ENCODE measurements at places on chromosomes 2 and 18.

DNA sequence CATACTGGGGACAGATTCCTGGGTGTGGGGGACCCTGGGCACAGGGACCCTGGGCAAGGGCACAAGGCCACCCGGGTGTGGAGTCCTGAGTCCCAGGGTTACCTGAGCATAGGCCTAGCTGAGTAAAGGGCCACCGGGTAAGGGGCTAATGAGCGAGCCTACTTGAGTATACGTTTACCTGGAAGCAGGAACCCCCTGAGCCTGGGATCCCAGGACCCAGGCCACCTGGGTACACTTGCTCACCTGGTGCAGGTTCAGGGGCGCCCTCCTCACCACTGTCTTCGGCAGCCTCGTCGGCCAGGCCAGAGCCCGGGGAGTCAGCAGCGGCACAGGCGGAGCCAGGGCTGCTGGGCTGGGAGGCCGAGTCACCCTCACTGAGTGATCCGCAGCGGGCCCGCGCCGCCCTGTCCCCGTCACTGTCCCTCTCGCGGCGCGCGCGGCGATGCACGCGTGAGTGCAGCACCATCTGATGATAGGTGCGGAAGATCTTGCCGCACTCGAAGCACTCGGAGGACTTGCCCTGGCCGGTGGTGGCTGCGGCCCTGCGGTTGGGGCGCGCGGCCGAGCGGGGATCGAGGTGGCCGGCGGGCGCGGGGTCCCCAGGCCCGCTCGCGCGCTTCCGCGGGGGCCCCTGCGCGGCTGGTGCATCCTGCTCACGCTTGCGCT lies 53.9 kb downstream of the ZNF516 start:
- DNase-seq = no peak

DNA sequence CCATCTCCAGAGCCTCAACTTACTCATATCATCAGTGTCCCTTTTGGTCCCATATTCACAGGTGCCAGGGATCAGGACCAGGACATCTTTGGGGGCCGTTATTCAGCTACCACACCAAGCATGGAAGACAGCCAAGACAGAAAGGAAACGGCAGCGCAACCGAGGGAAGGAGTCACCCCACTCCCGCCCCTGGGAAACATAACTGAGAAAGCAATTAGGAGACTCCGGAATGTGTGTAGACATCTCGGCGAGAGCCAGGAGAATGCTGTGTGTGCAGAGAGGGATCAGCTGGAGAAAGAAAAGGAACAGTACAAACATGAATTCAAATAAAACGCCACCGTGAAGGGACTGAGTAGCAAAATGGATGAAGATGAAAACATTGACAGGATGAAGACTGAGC lies 13.4 kb upstream of the BOK start:
- peak; percentile 75 for DNase-seq

- no peak for DNase-seq
Measured at GRCh38 chr2:134218414-134218813, 35.5 kb upstream of the MGAT5 start.

DNA sequence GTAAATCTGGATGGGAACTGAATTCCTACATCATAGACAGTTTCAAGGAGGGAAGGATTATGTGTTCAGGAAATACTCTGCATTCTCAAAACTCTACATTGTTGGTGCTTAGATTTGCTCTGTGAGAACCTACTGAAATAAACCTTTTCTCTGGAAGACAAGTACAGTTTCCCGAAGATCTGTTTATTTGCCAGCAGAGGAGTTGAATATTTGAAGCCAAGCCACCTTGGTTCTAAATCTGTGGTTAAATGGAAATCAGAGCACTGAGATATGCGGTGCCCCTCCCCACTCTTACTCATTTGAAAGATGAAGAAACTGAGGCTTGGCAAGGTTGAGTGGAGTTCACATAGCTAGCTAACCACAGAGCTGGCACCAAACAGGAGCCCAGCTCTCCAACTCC lies 146.3 kb upstream of the CTAGE1 start:
- no peak for DNase-seq

GRCh38 chr2:108614659-108615058 lies 80.4 kb downstream of the LIMS1 start:
- no peak for DNase-seq

DNA sequence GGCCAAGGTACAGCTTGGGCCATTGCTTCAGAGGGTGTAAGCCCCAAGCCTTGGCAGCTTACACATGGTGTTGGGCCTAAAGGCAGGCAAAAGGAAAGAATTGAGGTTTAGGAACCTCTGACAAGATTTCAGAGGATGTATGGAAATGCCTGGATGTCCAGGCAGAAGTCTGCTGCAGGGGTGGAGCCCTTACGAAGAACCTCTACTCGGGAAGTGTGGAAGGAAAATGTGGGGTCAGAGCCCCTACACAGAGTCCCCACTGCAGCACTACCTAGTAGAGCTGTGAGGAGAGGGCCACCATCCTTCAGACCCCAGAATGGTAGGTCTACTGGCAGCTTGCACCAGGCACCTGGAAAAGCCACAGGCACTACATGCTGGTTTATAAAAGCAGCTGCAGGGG lies 124.2 kb downstream of the RPIA start:
- DNase-seq = no peak

DNA sequence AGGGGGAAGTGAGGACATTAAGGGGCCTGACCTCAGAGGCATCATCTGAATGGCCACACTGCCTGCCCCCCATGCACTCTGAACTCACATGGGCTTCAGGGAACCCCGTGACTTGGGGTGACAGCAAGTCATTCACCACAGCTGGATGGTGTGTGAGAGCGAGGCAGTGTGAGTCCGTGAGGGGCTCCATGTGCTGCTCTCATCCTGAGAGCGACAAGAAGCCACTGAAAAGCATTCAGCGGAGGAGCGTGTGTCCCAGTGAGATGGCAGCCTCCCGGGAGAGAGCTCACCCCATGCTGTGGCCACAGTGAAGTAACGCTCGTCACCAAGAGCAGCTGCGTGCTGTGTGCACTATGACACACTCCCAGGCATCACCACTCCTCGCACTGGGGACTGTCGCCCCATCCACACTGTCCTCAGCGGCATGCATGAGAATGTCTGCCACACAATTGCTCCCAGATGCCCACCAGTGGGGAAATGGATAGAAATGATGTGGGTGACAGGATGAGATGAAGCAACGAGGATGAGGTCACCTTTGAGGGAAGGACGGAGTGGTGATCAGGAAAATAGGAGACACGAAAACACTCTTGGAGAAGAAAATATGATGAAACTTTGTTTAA lies 213.0 kb upstream of the RAB6C start:
- peak; percentile 1 for DNase-seq

DNA sequence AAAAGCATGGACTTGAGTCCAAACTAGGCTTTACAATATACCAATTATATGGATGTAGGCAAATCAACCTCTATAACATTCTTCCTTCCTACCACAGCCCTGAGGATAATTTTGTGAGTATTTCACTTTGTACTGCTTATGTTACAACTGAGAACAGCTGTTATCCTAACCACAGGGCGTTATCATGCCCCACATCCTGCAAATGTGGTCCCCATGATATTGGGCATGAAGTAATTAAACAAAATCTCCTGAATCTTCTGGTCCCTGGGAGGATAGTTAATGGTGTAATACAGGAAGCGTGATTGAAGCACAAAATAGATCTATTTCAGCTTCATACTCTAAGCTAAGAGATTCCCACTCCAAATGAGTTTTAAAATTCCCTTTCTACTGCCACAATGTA lies 223.6 kb downstream of the CDH20 start:
- no peak for DNase-seq

GRCh38 chr2:133266926-133267590 lies 301.2 kb downstream of the NCKAP5 start:
- no peak for DNase-seq

DNA sequence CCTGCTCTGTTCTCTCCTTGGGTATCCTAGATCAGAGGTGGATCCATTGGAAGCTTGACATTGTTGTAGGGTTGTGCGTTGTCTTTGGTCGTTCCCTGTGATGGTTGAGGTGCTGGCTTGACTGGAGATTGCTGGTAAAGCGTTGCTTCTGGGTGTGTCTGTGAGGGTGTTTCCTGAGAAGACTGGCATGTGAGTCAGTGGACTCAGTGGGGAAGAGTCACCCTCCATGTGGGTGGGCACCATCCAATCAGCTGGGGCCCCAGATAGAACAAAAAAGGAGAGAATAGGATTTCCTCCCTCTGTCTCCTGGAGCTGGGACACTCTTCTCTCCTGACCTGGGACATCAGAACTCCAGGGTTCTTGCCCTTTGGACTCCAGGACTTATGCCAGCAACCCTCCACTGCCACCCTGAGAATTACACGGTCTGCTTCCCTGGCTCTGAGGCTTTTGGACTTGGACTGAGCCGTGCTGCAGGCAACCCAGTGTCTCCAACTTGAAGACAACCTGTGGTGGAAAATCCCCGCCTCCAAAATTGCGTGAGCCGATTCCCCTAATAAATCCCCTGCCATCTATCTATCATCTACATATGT lies 14.8 kb upstream of the REEP1 start:
- DNase-seq = no peak

- DNase-seq = peak; percentile 68
Measured at GRCh38 chr18:61833387-61833786, 59.4 kb downstream of the RNF152 start.

DNA sequence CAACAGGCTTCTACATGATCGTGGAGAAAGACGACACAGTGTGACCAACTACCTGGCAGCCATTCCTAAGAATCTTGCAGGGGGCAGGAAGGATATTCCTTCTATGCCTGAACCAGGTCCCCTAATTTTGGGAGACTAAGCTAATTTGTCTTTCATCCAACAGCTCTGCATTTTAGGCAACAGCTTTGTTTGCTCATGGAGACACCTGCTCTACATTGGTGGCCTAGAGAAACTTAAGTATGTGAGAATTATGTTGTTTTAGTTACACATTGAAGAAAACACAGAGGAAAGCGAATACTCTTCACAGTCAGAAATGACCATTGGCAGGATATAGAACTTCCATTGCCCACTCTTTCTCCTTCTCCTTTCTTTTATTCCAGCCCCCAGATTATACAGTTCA lies 75.2 kb downstream of the ASXL3 start:
- DNase-seq = no peak

- no peak for DNase-seq
Measured at GRCh38 chr2:144550911-144551310, 31.0 kb upstream of the ZEB2 start.

DNA sequence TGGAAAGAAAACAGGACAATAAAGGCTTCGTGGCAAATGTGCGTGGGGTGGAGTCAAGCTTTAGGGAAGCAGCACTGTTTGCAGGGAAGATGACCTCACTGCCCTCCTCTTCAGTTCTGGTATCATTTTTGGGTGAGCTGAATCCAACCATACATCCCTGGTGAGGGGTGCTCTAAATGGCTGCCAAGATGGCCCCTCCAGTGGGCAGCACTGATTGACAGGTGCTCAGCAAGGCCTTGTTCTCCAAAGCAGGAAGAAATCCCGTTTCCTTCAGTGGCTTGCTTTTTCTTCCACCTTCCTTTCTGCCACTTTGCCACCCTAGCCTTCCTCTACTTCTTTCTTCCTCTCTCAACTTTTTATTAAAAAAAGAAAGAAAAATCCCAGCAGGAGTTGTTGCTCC lies 132.8 kb upstream of the SP5 start:
- no peak for DNase-seq

DNA sequence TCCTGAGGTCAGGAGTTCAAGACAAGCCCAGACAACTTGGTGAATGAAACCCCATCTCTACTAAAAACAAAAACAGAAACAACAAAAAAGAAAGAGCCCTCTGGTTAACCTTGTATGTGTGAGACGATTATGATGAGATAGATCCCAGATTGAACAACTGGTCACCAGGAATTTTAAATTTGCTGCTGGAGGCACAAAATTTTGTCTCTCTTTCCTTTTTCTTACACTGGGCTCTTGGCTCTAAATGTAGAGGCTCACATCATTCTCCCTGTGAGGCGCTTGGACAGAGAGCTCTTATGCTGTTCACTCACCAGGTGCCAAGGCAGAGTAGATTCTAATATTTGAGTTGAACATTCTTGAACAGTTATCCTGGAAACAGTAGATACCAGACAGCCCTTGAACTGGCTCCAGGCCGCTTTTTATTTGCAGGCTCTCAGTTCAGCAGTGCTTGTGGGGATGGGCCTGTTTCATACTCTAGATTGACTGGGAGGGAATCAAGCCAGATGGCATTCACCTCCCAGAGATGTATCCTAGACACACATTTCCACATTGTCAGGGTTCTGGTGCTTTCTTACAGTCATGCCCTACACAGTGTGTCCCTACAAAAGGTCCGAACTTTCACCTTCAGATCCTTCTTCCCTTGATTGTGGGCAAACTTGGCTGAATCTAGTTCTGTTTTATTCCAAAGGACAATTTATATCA lies 1159.6 kb downstream of the RPIA start:
- no peak for DNase-seq

DNA sequence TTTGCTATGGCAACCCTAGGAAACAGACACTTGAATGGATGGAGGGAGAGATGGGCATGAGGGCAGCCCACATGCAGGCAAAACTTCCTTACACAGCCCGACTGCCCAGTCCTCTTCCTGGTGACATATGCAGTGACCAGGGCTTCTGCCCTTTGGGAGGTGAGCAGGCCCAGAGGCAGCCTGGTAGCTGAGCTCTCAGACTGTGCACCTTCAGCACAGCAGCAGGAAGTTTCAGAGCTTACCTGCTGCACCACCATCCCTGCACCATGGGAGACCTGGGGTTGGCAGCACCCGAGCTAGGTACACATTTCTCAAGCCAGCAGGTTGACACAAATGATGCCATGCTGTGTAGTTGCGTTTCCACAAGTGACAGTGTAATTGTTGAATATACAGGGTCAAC lies 97.6 kb upstream of the LMAN1 start:
- DNase-seq = no peak

- DNase-seq = no peak
Measured at GRCh38 chr2:157359628-157360027, 34.0 kb upstream of the ERMN start.
